ENCODE measurements at places on chromosomes 1 and 21.

DNA sequence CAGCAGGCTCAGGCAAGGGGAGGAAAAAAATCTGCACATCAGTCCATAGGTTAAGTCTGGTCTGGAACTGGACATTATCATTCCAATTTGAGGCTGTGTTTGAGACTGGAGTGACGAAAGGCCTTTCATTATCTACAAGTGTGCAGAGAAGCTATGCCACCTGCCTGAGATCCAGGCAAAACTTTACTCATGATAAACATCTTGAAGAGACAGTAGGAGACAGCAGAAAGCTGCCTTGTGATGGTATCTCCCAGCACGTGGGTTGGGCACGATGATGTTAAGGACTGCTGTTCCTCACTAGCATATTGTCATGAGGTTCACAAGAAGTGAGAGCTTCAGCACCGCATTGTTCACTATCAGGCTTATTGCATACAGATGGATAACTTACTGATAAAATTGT lies 126.4 kb downstream of the PLXNA2 start:
- DNase-seq, result no peak

DNA sequence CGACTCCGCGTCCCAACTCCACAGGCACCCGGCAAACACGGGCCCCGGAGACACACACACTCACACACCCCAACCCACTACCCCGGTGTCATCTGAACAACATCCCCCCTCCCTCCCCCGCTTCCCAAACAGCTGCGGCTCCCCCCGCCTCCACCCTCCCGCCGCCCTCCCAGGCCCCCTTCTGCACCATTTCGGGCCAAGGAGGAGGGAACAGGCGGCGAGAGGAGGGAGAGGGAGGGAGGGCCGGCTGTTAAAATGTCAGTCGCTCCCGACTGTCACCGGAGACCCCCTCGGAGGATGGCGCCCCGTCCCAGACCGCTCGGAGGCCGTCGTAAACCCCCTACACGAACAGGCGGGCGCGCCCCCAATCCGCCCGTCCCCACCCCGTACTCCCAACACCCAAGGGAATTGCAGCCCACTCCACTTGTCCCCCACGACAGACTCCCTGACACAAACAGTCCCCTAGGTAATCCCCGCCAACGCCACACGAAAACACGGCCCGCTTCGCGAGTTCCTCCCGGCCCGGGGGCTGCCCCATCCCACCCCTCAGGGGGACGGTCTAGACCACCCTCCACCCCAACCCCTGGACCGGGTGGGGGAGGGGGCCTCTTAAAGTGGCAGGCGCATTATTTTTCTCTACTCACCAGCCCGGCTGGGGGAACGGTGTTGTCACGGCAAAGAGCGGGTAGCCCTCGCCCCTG lies 583 bp downstream of the MEF2D start:
- peak; percentile 43 for DNase-seq

- no peak for DNase-seq
Observed at GRCh38 chr1:10057343-10057742, 24.6 kb downstream of the UBE4B start.

GRCh38 chr21:38282921-38283320 lies 26.1 kb downstream of the KCNJ15 start:
- DNase-seq, result no peak

DNA sequence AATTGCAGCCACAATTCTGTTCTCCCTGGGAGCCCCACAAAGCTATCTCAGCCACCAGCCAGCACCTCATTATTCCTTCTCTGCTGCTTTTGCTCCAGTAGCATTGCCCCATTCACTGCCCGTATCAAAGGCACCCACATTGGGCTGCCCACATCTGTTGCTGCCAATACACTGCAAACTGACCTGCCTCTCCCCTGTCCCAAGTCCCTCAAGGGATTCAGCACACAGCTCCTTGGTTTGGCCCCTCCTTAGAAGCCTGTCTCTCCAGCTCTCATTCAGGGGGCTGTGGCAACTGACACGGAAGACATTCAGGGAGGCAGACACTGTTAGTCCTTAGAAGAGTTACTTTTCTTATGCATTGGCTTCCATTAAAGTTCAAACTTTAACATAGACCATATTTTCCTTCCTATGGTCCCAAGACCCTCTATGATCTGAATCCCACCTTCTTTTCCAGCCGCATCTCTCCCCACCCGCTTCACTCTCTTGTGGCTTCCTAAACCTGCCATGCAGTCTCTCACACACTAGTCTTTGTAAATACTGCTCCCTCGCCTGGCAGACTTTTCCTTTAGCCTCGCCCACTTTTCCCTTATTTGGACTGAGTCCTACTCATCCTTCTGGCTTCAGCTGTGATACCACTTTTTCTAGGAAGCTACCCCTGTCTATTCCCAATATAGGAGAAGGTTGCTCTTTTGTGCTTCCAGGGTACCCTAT lies 19.3 kb upstream of the KLHDC8A start:
- no peak for DNase-seq

GRCh38 chr1:22930240-22930912 lies 42.3 kb downstream of the LACTBL1 start:
- DNase-seq, result no peak

GRCh38 chr1:15210651-15211375 lies 36.2 kb upstream of the FHAD1 start:
- no peak for DNase-seq

DNA sequence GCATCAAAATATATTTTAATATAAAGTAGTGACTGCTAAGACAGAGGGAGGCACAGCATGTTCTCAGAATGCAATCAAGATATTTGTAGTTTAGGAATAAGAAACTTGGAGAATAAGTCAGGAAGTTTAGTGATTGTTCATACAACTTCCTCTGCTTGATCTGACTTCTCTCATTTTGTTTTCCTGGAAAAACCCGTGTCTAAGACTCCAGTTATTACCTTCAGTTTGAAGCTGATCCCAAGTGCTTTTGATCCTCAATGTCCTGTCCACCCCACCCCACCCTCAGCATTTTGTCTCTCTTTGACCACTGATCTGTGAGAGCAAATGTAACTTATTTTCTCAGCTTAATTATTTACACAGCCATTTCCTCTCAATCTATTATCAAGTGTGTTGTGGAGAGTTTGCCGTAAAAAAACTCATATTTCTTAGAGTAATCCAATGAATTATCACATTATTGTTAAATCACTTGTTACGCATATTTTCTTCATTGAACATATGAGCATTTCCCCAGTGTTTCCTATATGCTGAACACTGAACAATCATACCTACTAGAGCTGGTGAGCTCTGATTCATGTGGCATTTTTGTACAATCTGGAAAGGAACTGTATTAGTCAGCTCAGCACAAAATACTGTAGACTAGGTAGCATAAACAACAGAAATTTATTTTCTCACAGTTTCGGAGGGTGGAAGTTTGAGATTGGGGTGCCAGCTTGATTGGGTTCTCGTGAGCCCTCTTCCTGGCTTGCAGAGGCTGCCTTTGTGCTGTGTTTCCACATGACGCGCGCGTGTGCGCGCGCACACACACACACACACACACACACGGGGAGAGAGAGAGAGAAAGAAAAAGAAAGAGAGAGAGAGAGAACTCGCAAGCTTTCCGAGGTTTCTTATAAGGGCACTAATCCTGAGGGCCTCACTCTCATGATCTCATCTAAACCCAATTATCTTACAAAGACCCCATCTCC lies 65.5 kb upstream of the DPYD start:
- no peak for DNase-seq

- DNase-seq, result no peak
Observed at GRCh38 chr1:102365071-102365470, 368.3 kb upstream of the OLFM3 start.

DNA sequence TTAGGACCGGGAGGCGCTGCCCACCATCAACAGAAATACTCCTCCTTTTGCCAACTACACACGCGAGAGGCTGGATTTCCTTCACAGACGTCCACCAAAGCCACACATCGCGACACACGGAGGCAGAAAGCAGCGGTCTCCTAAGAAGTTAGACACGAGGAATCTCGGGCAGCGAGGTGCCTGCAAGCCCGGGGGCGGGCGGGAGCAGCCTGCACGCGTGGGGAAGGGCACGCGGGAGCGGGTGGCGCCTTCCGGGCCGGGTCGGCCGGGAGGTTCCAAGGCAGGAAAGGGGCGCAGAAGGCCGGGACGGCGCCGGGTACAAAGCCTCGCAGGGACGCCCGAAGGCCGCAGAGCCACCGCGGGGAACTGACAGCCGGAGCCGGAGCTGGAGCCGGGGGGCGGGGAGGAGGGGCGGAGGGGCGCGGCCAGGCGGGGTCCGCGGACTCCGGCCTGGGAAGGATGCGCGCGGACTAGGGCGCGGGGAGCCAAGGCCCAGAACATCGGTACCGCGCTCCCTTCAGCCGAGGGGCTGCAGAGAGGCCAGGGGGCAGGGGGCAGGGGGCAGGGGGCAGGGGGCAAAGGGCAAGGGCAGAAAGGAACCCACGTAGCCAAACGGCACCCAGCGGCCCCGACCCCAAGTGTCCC lies 722 bp downstream of the NPHP4 start:
- DNase-seq, result peak; percentile 50

GRCh38 chr1:236240675-236241074 lies 41.1 kb downstream of the ERO1B start:
- DNase-seq, result no peak

DNA sequence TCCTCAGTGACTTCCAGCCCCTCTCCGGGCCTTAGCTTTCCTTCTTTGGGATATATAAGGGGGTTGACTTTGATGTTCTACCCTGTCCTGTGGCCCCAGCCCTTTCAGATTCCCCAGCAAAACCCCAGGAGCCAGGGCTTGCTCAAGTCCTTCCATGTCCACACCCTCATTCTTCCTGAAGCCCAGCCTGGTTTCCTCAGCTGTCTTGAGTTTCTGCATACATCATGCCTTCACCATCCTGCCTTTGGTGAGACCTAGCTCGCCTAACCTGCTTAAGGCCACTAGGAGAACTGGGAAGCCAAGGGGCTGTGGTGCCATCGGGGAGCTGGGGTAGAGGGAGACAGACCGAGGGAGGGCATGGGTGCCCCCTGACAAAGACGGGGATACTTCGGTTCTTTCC lies 17.2 kb upstream of the PEF1 start:
- DNase-seq, result no peak

- DNase-seq, result peak; percentile 5
Observed at GRCh38 chr1:32539584-32540571, 651 bp downstream of the ZBTB8A start.

DNA sequence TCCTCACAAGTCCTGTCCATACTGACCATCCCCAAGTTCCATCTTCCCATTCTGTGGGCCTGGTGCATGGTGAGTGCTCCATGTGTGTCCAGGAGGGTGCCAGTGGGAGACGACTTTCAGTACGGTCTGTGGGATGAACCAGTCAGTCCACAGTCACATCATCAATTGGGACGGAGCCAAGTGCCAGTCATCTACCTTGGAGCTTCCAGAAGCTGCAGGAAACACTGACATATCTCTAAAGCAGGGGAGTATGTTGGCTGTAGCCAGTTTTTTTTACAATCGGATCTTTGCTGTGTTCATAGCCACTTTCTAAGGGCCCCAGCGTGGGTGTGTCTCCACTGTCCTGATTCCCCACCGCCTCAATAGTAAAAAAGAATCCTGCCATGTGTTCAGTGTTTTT lies 13.6 kb upstream of the TRIM17 start:
- DNase-seq, result no peak

GRCh38 chr1:197200272-197200899 lies 53.9 kb upstream of the ASPM start:
- DNase-seq, result peak; percentile 56

DNA sequence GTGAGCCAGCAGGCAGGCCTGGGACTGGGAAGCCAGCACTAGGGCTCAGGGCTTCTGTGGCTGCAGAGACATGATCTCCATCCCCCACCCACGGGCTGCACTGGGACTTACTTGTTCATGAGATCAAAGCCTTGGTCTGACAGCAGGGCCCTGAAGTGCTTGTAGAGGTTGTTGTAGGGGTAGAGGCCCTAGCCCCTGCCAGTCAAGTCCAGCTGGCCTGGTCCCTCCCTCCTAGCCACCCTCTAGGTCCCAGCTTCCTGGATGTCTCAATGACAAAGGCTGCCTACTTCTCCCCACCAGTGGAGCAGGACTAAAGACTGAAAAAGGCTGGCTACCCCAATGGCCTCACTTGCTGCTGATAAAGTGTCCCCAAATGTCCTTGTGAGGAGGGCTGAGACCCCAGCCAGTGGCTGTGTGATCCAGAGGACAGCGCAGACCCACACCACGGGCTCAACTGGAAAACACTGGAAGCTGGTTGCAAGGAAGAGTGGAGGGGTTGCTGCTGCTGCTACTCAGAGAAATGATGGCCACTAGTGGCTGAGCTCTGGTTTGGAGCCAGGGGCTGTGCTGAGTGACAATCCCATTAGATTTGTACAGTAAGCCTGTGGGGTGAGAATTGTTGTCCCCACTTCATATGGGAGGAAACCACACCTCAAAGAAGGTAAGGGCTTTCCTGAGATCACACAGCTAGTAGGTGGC lies 1.4 kb downstream of the HTR1D start:
- no peak for DNase-seq

DNA sequence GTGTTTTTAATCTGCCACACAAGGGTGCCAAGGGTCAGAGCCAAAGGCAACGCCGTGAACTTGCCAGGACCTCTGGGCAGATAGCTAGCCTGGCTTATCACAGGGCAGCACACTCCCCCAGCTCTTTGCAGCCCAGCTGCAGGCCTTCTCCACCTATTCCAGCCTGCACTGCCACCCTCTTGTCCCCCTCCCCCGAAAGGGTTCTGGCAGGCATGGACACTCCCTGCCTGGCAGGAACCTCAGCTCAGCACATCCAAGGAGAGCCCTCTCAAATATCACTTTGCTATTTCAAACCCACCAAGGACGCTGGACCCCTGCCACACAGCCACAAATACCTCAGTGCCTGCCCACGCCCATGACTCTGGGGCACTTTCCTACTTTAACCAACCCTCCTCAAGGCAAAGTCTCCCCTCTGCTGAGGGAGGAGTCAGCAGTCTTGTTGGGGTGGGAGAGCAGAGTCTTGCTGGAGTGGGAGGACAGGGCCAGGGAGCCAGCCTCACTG lies 9.1 kb downstream of the SSBP3 start:
- DNase-seq, result no peak

GRCh38 chr1:156664767-156665411 lies 12.3 kb downstream of the NES start:
- DNase-seq, result no peak

DNA sequence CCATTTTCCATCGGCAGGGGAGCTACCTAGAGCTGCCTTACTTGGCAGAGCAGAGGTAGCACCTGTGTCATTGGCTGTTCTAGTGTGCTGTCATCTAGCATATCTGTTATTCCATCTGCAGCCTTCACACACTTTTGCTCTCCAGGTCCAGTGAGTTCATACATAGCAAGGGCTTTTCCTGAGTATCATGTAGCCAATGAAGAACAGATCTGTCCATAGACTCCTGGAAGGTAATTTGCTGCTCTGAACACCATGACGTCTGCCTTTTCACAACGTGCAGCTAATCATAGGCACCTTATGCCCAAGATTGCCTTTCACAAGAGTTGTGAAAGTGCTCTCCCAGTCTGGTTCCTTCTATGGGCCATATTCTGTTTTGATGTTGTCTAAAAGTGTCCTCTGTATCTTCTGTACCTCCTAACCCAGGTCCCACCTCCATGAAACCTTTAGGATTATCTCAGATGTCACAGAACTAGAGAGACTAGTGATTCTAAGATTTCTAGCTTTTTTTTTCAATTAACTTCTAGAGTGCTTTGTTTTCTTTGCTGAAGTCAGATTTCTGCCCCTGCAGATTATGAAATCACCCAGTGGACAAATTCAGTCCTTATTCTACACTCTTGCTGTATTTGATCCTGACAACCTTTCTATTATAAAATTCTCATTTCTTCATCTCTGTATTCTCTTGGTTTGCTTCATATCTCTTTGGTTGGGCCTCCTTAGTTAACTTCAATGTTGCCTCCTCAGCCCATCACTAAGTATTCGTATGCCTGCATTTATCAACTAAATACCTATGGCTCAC lies 134.8 kb downstream of the PBX1 start:
- no peak for DNase-seq

GRCh38 chr1:227453631-227454355 lies 109.6 kb upstream of the ZNF678 start:
- DNase-seq, result no peak
